ENCODE measurements at places on chromosomes 4 and X. TPM values are rescaled to one million over a fixed set of nuclear protein-coding genes. Genes with fewer than 3 reads are reported as not detected.

- no peak overlapping the region for H3K27ac ChIP-seq
- H3K27me3 ChIP-seq: no peaks in the 10 kb centered on the region
- H3K4me1 ChIP-seq: no peaks in the 10 kb centered on the region
- H3K4me3 ChIP-seq: no peak overlapping the region
- DNase-seq: no peak
Measured at GRCh38 chrX:131366407-131366806, 77.3 kb upstream of the IGSF1 start.

DNA sequence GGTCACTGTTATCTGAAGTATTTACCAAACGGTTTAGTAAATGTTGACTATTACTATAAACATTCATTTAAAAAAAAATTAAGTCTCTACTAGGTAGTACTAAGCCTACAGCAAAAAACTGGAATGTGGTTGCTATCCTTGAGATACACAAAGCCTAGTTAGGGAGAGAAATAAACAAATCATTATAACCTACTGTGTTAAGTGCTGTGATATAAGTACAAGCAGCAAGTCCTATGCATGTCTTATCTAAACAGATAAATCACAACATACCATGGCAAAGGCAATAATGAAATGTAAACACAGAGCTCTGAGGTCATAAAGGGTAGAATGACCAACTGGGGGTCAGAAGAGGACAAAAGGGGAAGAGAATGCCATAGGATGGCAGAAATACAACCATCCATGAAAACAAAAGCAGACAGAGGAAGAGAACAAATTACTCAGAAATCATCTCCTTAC, 92.2 kb downstream of the RNF150 start:
- H3K36me3 ChIP-seq: no peaks in the 10 kb centered on the region
- DNase-seq: no peak
- no peak overlapping the region for H3K4me3 ChIP-seq

- no peak for DNase-seq
- no peak overlapping the region for H3K4me3 ChIP-seq
- H3K36me3 ChIP-seq: no peaks in the 10 kb centered on the region
- H3K27ac ChIP-seq: no peak overlapping the region
Measured at GRCh38 chr4:76634220-76634619, 199.2 kb downstream of the SHROOM3 start.

The LRIT3 gene
- 0.33 TPM for total RNA-seq

Data from sigmoid colon (tissue), 7 donors.